ENCODE measurements at places on chromosomes 16 and 17.

DNA sequence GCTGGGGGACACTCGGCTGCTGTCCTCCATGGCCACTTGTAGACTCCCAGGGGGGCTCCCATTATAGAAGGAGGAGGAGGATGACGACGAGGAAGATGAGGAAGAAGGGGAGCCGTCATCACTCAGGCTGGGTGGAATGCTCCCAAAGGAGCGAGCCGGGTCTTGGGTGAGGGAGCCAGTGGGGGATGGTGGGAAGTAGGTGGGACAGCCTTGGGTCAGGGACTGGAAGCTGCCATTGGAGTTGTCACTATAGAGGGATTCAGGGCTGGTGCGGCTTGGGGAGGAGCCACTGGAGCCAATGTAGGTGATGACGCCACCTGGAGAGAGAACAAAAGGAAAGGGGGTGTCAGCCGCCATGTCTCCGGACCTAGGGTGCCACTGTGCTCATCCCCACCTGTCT, 3.3 kb downstream of the NR1D1 start:
- no peak for DNase-seq

GRCh38 chr17:8785547-8786413, 13.4 kb downstream of the MFSD6L start:
- peak; percentile 81 for DNase-seq

DNA sequence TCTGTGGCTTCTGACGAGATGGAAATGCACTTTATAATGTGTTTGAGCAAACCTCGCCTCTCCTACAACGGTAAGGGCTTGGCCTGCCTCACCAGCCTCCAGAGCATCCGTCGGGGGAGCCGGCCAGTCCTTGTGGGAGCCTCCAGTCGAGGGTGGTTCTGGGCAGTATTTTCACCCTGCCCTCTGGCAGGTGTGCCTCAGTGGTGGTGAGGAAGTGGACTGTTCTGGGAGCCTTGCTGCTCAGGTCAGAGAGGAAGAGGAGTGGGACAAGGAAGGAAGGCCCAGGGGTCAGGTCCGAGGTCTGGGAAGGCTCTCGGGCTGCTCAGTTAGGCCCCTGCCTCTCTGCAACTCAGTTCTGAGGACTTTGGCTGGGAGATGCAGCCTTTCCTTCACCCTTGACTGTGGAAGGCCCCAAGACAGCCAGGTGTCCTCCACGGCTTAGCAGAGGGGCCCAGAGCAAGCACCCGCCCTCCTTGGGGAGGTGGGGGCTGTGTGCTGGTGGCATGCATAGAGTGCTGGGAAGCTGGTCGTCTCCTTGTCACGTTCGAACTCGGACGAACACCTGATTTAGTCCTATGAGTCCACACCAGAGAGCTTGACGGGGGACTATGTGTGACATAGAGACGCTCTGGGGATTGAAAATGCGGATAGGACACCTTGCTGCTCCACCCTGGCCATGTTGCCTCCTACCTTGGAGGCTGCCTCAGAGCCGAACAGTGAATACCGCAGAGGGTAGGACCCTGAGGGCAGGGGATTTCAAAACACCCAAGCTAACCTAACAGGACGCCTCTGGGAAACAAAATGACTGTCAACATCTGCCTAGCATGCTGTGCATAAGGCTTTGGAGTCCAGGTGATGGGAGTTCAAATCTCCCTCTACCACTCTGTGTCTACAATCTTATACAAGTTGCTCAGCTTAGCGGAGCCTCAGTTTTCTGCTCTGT, 22.7 kb downstream of the LDHD start:
- DNase-seq = no peak

- no peak for DNase-seq
Measured at GRCh38 chr17:76176701-76177574, 35.9 kb upstream of the FOXJ1 start.

- peak; percentile 63 for DNase-seq
Measured at GRCh38 chr17:34499576-34499975, 79.8 kb upstream of the TMEM132E start.

GRCh38 chr17:74757502-74757901, 9.1 kb downstream of the NHERF1 start:
- no peak for DNase-seq

DNA sequence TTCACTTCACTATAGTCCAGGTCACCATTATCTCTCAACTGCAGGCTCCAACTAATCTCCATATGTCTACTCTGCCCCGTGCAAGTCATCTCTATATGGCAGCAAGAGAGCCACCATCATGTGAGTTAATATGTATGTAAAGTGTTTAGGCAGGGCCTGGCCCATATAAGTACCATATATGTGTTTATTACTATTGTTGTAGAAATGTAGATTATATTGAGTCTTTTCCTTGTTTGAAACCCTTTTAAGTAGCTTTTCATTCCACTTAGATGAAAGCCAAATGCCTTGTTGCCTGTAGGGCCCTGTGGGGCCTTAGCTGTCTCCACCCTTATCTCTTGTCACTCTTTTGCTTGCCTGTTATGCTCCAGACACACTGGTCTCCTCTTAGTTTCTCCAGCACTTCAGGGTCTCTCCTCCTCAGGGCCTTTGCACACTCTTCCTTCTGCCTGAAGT, 164.0 kb downstream of the PHKB start:
- no peak for DNase-seq

DNA sequence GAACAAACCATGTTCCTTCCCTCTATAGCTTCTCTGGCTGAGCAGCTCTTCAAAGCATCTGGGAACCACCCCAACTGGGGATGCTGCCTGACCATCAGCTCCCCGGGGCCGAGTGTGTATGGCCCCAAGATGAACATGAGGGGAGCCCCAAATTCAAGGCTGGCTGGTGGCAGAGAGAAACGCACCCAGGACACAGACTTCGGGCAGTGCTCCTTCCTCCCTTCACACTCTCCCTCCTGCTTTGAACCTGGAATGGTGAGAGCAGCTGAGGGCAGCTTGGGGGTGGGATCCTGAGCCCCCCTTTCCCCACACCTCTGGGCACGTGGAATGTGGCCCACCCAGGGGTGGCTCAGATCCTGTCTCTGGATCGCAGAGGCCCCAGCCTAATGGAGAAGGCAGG, 17.2 kb downstream of the TLE7 start:
- DNase-seq = no peak

- DNase-seq = no peak
Measured at GRCh38 chr16:84643674-84644073, 4.6 kb upstream of the KLHL36 start.

GRCh38 chr17:10069301-10069700, 129.1 kb downstream of the GAS7 start:
- no peak for DNase-seq

DNA sequence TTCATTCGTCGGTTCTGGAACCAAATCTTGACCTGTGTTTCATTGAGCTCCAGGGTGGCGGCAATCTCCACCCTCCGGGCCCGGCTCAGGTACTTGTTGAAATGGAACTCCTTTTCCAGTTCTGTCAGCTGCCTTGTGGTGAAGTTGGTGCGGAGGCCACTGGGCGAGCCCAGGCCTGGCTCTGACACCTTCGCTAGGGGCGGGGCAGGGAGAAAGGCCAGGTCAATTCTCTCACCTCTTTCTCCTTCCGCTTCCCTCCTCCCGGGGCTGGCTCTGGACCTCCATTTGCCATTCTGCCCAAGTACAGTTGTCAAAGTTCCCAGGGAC, 1.2 kb downstream of the HOXB1 start:
- DNase-seq = no peak

DNA sequence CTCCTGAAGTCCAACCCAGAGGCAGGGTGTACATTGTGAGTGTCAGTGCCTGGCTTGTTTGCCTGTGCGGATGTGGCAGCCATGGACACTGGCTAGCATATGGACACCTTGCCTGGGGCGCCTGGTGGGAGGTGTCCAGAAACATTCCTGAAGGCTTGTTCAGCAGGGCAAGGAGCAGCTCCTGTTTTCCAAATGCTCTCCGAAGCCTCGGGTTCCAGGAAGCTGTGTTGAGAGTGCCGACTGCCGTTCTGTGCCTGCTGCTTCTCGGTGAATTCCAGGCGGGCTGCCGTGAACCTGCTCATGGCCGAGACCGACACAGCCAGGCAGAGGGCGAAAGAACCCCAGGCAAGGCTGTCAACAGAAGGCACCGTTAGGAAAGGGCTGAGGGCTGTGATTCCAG, 10.9 kb upstream of the DHRS7C start:
- no peak for DNase-seq

GRCh38 chr17:28662527-28662829, 473 bp downstream of the SUPT6H start:
- DNase-seq = no peak

DNA sequence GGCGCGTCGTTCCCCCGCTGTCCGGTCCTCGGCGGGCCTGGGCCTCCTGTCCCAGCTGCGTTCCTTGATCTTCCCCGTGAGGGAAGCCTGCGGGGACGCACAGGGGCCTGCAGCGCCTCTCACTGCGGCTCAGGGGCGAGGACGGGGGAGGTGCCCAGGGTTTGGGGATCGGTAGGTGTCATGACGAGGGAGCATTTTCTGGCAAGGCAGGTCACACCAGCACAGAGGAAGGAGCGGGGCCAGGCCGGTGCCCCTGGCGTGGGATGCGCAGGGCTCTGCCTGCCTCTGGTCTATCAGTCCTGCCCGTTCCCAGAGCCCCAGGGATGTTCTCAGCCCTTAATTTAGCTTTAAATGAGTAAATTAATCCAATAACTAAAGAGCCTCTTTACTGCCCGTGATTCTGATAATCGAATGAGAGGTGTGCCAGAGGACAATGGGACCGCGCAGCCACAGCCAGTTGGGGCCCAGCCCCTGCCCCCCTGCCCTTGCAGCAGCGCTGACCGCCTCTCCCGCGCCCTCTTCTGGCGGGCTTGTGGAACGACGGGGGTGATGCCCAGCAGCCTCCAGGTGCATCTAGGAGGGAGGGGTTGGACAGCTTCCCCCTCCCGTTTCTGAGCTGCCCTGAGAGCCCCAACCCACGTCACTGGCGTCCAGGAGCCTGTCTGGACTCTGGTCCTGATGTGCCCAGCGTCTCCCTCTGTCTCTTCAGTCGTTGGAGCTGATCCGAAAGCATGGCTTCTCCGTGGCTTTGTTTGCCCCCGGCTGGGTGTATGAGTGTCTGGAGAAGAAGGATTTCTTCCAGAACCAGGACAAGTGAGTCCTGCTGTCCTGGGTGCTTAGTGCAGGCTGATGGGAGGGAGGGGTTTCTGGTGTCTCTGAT, 7.9 kb downstream of the ENGASE start:
- DNase-seq = peak; percentile 48

DNA sequence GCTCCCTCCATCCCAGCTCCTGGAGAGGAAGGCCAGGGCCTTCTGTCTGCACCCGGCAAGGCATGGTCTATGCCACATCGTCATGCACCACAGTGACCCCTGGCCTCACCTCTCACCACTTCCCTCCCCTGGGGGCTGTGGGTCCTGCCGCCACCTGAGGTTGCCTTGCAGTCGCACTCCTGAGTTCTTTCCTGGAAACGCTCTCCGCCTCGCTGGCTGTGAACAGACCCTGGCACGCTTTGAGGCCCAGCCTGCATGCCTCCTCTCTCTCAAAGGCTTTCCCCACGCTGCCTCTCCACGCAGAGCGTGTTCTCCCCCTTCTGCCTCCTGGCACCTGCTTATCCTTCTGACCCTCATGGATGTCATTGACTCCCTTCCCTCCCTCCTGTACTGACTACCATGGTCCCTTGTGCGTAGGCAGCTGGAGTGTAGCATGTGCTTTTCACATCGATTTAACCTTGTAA, 45.4 kb downstream of the SEC14L1 start:
- DNase-seq = no peak

- DNase-seq = no peak
Measured at GRCh38 chr16:8667492-8667891, 6.9 kb upstream of the ABAT start.

GRCh38 chr17:3957735-3958599, 6.3 kb downstream of the ATP2A3 start:
- DNase-seq = no peak

- peak; percentile 69 for DNase-seq
Measured at GRCh38 chr17:57597531-57598453, 147.3 kb downstream of the CCDC182 start.

Data from neuronal stem cell (in vitro differentiated cells).